Sciatic nerve (tissue), 2 donors: ENCODE measurements at places on chromosomes 7 and 10. TPM values are rescaled to one million over a fixed set of nuclear protein-coding genes. Genes with fewer than 3 reads are reported as not detected.

GRCh38 chr7:66152371-66153191 lies 37.9 kb downstream of the CRCP start:
- DNase-seq: no peak

The ANKRD7 gene
- total RNA-seq: 1.0 TPM

DNA sequence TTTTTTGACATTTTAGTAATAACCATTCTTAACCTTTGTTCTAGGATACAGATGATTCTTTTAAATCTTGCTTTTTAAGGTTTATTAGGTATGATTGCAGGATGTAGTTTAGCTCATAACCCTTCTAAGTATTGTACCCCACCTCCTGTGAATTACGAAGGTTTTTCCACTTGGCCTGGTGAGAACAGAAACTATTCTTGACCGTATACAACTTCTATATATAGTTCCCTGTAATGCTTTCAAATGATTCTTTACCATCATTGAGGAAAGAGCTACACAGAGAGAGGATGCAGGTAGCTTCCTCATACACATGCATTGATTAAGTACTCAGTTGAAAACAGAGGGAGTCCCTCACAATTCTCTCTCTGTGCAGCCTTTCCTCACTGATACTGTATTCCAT lies 86.3 kb downstream of the PALS2 start:
- DNase-seq: no peak

The SPAM1 gene
- not detected for total RNA-seq

The CYP3A5 gene
- total RNA-seq: 4.6 TPM

The C10orf67 gene
- total RNA-seq: 1.2 TPM

DNA sequence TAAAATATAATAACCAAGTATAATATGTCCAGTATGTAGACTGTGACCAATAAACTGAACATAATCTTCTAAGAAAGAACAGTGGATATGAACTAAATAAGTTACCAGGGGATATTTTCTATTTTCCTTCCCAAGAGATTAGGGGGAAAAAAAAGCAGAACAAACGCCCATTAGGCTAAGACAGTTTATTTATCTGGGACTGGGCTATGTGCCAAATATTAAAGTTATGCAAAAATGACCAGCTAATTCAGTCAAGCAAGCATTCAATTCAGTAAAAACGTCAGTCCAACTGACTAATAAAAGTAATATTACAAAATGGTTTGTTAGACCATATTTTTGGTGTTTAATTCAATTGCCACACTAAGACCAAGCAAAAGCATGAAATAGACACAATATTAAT lies 122.2 kb downstream of the TSPAN12 start:
- DNase-seq: no peak

The BTRC gene
- total RNA-seq: 24.3 TPM

DNA sequence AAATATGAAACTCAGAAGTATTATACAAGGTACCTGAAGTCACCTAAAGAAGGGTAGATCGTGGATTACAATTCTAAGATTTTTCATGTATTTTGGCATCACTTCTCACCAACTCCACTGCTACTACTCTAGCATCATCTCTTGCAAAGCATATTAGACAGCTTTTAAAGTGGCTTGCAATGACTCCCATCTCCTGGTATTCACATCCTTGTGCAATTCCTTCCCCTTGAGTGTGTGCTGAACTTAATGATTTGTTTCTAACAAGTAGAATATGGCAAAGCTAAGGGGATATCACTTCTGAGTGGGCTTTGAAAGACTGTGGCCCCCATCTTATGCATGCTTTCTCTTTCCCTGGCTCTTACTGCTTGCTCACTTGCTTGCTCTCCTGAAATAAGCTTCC lies 280.2 kb downstream of the SNX13 start:
- DNase-seq: no peak
